ENCODE measurements at places on chromosomes 3 and 15.

DNA sequence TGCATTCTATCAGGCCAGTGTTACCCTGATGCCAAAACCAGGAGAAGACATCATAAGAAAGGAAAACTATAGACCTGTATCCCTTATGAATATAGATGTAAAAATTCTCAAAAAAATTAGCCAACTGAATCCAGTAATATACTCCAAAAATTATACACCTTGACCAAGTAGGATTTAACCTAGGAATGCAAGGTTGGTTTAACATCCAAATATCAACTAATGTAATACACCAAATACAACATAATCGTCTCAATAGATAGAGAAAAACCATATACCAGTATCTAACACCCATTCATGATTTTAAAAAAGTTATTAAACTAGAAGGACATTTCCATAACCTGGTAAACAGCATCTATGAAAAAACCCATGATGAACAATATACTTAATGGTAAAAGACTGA is 56.5 kb upstream of the SELENOK start:
- DNase-seq, result no peak

- DNase-seq, result no peak
Measured at GRCh38 chr3:184409331-184409926, 29.6 kb downstream of the CHRD start.

GRCh38 chr15:34855413-34855812 is 60.1 kb upstream of the ACTC1 start:
- DNase-seq, result no peak

- no peak for DNase-seq
Measured at GRCh38 chr3:16066975-16067374, 107.5 kb upstream of the GALNT15 start.

DNA sequence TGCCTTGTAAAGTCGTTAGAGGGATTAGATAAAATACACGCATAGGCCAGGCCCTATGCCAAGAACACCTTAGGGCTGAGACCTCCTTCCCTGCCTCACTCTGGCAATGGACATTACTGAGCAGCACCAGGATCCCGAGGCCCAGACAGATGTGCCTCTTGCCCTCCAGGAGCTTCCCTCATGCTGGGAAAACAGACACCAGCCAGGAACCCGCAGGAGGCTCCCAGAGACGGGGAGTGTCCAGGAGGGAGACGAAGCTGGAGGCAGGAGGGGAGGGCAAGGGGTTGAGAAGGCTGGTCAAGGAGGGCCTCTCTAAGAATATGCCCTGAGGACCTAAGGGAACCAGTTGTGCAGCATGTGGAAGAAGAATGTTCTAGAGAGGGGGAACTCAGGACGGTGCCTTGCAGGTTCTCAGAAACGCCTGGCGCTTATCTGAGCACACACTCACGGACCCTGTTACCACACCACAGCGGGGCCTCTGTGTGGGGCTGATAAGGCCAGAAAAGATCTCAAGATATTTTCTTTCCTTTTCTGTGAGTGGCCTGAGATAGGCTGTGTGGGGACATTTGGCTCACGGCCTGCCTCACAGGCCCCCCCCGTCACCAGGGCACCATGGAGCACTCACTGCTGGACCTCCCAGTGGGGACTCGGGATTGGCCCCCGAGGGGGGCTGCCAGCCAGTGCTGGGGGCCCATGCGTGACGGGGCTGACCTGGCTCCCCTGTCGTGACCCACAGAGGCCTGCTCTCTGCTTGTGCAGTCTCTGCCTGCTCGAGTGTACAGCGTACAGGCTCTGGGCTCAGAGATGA is 22.0 kb upstream of the CYP11A1 start:
- DNase-seq, result no peak

DNA sequence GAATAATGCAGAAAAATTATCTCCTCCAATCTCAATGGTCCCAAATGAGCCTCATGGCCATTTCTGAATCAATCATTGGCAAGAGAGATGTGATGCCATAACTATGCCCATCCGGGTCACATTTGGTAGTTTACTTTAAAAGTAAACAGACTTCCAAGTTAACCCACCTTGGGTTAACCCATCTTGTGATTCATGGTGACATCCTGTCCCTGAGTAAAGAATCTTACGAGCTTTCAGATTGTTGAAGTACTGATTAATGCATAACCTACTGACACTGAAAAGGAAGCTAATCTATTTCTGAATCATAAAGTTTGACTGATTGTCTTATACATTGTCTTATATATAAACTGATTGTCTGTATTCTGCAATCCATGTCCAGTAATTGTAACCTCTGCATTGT is 467.2 kb upstream of the AGTR1 start:
- no peak for DNase-seq

DNA sequence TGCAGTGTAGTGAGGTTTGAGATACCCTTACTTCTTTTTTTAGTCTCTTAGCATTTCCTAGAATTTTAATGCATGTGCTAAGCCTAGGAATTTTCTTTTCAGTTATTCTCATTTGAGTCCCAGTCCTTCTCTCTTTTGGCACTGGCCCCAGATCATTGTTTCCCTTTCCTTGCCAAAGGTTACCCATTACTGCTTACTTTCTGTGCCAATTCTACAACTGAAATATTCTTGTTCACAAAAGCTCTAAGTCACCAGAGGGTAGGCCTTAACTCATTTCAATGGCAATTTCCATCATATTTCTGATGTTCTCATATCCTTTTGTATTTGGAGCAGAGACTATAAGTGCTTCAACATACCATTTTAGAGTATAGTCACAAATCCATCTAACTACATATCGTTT is 199.6 kb upstream of the CBLB start:
- DNase-seq, result no peak

GRCh38 chr3:99817047-99817436 is 620 bp upstream of the CMSS1 start:
- no peak for DNase-seq

- DNase-seq, result no peak
Measured at GRCh38 chr3:30847592-30847991, 46.9 kb downstream of the GADL1 start.

DNA sequence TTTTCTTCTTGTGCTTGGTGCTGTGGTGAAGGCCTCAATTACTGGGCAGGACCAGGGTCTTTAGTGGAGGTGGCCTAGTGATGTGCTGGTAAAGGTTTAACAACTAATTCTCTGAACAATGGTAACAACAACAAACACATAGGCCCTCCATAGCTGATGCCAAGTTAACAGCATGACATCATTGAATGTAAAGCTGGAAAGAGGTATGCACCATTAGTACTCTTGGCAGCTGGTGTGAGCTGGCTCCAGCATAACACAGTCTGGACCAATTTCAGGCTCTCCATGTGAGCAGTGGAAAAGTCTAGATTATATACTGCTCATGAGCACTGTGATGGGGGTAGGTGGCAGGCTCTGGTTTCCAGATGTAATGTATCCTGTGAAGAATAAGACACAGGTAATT is 61.8 kb downstream of the SLC7A14 start:
- no peak for DNase-seq

DNA sequence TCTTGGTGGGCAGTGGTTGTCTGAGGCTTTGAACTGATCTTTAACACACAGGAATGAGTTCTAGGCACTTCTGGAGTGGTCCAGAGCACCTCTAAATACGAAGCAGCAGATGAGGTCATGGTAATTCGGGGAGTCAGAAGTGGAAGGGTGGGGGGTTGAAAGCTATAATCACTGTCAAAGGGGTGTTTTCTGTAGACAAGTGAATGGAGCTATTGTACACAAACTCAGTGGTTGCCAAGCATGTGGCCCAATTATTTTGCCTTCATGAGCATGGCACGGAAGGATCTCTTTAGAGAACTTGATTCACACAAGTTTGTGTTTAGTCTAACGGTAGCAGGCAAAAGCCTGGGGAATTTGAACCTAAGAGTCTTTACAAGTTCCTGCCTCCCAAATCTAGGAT is 6.3 kb downstream of the FRMD5 start:
- no peak for DNase-seq

DNA sequence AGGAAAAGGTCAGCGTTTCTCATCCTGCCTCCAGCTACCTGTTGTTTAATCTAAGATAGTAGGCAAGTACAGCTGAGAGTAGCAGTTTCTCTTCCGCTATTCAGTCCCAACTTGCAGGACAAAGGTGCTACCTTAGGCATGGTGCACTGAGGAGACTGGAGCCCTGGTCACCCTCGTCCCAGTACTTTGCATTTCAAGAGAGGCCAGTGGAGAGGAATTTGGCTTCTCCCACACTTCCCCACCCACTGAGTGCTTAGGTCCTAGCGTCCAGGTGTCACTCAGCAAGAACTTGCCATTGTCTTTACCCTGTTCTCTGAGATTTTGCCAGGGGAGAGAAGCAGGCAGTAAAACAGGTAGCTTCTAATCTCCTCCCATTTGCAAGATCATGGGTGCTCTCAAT is 12.5 kb upstream of the RPN1 start:
- no peak for DNase-seq

DNA sequence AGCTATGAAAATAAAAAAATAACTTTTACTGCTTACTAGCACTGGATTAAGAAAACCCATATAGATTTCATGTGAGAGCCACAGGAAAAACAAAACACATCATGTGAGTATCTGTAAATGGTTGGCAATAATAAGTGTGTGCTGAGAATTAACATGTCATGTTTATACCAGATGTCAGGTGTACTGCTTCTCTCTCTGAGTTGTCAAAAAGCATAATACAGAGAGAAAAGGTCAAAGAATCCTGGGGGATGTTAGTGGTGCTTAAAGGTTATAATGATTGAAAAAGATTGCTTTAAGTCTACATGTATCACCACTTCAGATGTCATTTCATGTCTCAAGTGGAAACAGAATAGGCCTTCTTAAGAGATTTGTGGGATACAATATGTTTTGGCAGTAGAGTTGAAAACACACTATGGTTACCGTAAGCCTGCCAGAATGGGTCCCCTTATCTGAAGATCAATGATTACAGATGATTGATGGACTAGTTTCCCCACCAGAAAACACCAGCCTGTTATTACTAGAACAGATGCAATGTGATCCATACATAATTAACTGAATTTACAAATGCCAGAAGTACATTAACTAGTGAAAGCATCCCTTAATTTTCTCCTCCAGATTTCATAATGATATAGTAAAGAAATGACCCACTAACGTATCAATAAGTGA is 204.1 kb downstream of the CNTN3 start:
- DNase-seq, result no peak

GRCh38 chr3:34019158-34019557 is 220.7 kb downstream of the PDCD6IP start:
- DNase-seq, result no peak

DNA sequence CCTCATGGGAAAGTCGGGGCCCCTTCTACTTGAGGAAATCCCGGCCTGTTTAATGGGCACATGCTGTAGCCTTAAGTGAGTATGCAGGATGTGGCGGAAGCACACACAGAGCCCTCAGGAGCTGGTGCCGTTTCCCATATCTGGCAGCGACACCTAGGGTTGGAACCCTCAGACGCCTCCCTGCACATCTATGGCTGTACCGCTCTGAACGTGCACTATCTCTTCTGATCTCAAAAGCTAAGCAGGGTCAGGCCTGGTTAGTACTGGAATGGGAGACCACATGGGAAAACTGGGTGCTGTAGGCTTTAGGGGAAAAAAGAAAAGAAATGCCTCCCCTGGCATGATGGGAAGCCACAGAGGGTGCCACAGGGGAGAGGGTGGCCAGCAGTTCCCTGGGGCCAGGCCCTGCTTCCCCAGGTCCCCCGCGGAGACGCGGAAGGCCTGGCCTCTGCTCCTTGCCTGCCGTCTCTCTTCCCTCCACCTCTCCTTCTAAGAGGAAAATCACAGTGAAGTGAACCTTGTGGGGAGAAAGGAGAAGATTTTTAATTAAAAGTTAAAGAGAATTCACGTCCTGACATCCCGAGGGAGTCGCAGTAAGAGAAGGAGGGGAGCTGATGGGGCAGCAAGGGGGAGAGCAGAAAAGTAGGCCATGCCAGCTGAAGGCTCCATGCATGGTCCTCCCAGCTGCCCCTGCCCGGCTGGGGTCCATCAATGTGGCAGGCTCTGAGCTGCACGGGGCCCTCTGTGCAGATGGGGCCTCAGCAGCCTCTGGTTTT is 60.5 kb upstream of the TMEM115 start:
- DNase-seq, result no peak

DNA sequence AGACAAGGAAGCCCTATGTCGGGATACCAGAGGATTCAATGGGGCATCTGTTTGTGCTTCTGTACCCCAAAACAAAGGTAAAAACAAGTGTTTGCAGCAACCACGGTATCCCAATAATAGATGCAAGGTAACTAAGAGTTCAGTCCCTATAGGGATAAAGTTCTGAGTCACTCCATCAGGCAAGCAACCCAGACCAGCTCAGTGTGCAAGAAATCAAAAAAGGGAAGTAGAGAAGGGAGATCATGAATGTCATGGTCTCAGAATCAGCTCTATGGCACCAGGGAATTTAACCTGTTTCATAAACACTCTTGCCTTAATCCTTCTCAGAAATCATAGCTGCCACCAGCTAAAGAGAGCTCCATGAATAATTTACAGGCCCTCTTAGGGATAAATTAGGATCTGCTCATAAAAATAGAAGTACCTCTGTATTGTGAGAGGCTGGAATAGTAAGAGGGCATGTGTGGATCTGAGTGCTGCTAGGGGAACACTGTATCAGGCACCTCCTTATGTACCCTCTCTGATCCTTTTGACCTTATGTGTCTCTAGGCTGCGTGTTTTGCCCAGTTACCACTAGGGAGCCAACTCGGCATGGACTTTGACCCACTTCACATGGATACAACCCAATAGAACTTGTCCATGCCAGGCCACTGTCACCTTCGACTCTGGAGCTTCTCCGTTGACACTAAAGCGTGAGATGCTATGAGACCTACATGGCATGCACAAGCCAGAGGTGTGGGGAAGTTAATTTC is 754.6 kb downstream of the AGBL1 start:
- DNase-seq, result no peak

- no peak for DNase-seq
Measured at GRCh38 chr3:4398120-4398940, 68.7 kb downstream of the SUMF1 start.

DNA sequence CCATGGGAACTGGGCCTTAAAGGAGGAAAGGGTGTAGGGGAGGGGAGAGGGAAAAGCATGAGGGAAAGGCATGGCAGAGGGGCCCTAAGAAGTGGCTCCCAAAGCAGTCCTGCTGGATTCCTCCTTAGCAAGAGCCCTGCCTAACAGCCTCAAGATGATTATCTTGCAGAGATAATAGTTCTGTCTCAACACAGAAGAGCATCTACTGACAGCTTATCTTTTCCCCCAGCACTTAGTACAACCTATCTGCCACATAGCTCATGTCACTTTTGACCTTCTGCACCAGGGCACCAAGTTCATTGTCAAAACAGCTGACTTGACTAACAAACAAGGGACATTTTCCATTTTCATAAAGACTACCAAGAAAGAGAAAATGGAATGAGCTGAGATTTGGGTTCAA is 86.3 kb downstream of the ANP32A start:
- no peak for DNase-seq

- DNase-seq, result no peak
Measured at GRCh38 chr3:133943639-133944141, 48.0 kb upstream of the RAB6B start.

DNA sequence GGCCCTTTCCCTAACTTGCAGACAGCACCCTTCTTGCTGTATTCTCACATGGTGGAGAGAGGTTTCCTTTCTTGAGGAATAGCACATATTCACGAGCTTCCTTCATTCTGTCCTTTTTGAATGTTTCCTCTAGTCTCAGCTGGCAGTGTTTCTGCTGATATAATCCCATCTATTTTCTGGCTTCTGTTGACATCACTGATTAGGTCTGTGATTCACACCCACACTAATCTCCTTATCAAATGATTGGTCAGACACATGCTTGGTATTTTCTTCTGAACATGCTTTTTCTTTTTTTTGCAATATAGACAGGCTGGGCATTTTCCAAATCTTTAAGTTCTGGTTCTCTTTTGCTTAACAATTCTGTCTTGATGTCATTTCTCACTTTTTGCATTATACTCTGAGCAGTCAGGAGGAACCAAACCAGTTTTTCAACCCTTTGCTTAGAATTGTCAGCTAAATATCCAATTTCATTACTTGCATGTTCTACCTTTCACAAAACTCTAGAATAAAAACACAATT is 65.4 kb downstream of the OXSM start:
- DNase-seq, result no peak

All from stimulated activated CD8-positive, alpha-beta memory T cell treated with anti-CD3 and anti-CD28 coated beads, Interleukin-2, amount 100 ng/mL, for 48 hours (primary cell).